Activated CD4-positive, alpha-beta T cell treated with anti-CD3 and anti-CD28 coated beads, Interleukin-2, amount 50 U/mL, for 4 hours (primary cell): ENCODE measurements at places on chromosomes 13 and 19.

- no peak for DNase-seq
Measured at GRCh38 chr13:26836626-26837025, 76.0 kb upstream of the GPR12 start.

DNA sequence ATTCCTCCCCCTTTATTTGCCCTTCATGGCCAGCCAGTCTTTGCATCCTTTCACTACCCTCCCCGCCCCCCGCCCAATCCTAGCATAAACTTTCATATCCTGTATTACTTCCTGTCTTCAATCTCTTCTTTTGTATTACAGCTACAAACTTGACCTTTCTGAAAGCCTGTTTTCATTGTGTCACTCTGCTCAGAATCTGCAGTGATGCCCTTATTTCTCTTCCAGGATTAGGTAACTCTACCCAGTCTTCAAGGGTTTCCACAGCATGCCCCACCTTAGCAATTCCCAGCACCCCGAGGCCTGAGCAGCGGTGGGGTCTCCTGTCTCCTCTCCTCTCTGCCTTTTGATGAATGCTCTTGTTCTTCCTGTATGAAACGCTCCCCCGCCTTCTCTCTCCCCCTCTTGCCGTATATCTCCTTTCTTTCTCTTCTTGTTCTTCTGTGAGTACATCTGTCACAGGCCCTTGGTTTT, 145.6 kb downstream of the SHISA2 start:
- DNase-seq = no peak

- DNase-seq = no peak
Measured at GRCh38 chr19:13859361-13859880, 17.5 kb upstream of the NANOS3 start.

DNA sequence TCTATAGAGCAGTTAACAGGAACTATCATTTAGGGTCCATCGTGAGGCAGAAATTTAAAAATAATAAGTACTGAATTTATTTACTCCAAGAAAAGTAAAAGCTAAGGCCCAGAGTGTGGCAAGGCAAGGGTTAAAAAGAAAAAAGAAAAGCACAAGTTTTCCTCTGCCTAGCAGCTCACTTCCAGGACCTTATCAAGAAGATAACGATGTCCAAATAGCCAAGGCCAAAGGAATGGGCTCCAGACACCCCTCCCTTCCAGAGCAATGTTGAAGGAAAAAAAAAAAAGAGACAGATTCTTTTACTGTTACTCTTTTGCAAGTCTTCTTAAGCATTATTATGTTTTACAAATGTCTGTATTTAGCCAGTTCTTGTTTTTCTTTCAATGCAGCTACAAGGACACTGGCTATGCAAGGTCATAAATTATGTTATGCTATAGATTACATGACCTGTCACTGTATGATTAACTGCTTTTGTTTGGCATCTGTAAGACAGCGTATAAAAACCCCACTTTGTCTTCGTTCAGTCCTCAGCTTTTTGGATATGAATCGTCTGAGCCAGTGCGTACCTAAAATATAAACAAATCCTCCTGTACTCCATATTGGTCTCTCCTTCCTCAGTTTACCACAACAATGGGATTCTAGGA, 2.9 kb upstream of the ZNF700 start:
- no peak for DNase-seq

- DNase-seq = no peak
Measured at GRCh38 chr13:94660695-94661326, 51.5 kb downstream of the SOX21 start.

- no peak for DNase-seq
Measured at GRCh38 chr19:19823916-19824315, 2.4 kb upstream of the ZNF506 start.

DNA sequence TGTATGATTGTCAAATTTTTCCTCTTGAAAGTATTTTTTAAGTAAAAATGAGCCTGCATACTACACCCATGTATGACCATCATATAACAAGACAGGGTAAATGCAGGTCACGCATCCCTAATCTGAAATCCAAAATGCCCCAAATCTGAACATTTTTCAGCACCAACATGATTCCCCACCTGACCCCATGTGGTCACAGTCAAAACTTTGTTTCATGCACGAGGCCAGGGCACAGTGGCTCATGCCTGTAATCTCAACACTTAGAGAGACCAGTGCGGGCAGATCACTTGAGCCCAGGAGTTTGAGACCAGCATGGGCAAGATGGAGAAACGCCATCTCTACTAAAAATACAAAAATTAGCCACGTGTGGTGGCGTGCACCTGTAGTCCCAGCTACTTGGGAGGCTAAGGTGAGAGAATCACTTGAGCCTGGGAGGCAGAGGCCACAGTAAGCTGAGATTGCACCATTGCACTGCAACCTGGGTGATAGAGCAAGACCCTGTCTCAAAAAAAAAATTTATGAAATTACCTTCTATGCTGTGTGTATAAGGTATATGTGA, 63.7 kb upstream of the NPAS1 start:
- DNase-seq = no peak

GRCh38 chr19:18733196-18733647, 49.7 kb downstream of the CRTC1 start:
- no peak for DNase-seq

GRCh38 chr13:24512908-24513213, 283 bp upstream of the PARP4 start:
- no peak for DNase-seq

GRCh38 chr19:12757544-12758274, 6.1 kb downstream of the BEST2 start:
- DNase-seq = peak; percentile 48

- peak; percentile 76 for DNase-seq
Measured at GRCh38 chr13:113176280-113176679, 17.8 kb downstream of the PROZ start.

GRCh38 chr19:15045506-15045905, 3.8 kb upstream of the CASP14 start:
- no peak for DNase-seq

DNA sequence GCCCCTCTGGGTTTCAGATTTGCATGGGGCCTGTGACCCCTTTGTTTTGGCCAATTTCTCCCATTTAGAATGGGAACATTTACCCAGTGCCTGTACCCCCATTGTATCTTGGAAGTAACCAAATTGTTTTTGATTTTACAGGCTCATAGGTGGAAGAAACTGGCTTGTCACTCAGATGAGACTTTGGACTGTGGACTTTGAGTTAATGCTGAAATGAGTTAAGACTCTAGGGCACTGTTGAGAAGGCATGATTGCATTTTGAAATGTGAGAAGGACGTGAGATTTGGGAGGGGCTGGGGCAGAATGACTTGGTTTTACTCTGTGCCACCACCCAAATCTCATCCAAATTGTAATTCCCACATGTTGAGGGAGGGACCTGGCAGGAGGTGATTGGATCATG, 258.8 kb downstream of the NHLRC3 start:
- DNase-seq = no peak

DNA sequence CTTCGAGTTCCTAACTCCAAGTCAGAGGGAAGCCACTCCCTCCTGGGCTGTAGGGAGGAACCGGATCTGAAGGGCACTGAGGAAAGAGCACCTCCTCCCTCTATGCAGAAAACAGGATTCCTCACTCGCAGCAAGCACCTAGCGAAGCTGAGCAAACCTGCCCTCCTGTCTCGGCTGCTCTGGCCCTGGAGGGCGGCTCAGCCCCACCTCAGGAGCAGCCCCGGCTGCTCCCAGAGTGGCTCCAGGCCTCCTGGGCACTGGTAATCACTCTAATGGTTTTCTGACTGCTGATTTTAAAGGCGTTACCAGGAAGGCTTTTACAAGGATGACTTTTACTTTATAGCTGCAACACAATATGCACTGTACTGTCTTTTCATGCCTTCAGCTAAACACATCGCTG, 312.5 kb downstream of the TEX29 start:
- no peak for DNase-seq

GRCh38 chr19:51807111-51807701, 12.2 kb downstream of the FPR3 start:
- no peak for DNase-seq

GRCh38 chr13:51370116-51370515, 30.6 kb downstream of the SERPINE3 start:
- no peak for DNase-seq

DNA sequence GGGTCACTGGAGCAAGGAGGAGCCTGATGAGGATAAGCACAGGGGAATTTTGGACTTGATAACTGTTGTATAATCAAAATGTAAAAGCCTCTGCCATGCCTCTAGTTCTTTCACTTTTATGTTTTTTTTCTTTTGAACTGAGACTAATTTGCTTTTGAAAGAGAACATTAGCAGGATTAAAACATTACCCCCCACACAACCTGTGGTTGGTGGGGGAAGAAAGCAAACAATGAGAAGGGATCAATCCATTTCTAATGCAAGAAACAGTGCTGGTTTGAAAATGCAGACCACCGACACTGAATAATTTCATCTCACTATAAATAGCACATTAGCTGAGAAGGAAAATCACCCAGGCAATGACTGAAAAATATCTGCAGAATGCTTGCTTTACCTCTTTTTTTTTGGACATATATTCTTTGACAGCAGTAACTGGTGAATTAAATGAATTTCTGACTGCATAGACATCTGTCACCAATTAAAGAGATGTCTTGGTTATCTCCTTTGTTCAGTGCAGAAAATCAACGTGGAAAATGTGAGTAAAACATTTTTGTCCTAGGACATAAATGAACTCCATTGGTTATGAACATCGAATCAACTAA, 48.6 kb upstream of the TRPC4 start:
- DNase-seq = no peak

DNA sequence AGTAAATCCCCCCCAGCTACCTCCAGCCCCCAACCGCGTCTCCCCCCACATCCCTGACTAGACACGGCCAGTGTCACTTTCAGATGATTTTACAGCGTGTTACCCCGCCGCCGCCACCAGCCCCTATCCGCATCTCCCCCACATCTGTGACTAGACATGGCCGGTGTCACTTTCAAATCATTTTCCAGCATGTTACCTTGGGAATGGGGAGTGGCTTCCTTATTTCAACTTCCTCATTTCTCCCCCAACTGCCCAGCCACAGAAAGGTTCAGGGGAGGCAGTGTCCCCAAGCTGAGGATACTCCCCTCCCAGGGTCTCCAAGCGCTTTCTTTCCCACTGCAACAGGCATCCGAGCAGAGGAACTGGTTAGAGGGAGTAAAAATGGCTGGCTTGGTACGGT, 18.4 kb downstream of the ADGRL1 start:
- no peak for DNase-seq

DNA sequence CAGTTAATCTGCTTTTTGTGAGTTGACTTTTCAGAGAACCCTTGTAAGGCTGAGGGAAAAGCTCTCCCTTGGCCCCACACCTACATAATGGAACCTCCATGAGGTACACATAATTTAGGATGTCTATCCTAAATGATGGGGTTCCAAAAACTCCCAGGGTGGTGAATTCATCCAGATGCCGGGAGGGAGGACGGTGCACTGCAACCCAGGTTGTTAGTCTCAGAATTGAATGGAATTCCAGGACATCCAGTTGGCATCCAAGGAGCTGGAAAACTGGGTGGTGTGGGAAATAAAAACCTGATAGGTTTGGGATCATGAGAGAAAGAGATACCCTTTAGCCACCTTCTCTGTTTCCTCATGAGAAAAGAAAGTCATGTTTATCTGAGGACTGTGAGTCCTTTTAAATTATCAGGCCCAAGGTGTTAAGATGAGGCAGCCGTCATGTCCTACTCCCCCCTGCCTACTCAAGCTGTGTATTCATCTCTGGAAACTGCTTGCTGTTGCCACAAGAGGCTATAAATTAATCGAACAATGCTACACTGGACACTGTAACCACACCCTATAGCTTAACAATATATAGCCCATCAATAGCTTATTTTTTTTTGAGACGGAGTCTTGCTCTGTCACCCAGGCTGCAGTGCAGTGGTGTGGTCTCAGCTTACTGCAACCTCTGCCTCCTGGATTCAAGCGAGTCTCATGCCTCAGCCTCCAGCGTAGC, 49.5 kb downstream of the C13orf46 start:
- DNase-seq = no peak

- DNase-seq = no peak
Measured at GRCh38 chr13:114105521-114106225, 26.8 kb downstream of the RASA3 start.

DNA sequence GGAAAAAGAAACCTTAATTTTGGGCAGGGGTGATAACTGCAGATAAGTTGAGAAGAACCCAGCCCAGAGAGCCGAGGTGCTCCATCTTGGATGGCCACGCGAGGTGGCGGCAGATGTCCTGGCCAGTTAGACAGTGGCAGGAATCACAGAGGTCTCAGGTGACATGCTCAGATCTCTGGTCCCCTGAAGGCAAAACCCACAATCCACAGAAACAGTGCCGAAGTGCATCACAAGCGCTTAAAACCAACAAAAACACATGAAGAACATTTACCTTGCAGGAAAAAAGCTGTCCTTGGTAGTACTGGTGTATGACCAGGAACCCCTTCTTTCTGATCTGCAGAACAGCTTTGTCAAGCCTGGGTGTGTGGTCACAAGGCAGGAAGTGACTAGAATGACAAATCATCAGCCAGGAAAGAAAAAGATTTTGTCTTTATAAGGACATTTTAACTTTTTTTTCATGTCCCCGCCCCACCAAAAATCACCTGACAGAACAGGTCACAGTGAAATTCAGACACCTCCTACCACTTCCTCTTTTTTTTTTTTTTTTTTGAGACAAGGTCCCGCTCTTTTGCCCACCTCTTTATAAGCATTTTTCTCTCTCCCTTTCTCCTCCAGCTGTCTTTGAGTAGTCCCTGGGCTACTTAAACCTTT, at the start of gene LCP1:
Gene LCP1 (minus strand): TSS at position 338 of the 651 bp plus-strand sequence. CDS start 22,515 bp downstream, outside the sequence.
- peak; percentile 72 for DNase-seq

DNA sequence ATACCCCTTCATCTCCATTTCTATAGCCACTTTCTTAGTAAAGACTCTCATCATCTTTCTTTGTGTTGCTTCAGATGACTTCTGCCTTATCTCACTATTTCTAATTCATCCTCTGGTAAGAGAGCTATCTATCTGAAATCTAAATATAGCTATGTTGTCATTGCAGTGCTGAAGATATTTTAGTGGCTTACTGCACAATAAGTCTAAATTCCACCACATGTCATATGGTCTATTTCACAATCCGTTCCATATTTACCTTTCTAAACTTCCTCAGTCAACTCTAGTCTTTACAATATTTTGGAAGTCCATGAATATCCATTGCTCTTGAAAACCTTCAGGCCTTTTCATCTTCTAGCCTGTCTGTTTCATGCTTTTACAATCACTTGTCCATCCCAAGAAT, 465.1 kb upstream of the SLC10A2 start:
- DNase-seq = no peak

GRCh38 chr13:99145461-99145860, 55.2 kb upstream of the UBAC2 start:
- no peak for DNase-seq

DNA sequence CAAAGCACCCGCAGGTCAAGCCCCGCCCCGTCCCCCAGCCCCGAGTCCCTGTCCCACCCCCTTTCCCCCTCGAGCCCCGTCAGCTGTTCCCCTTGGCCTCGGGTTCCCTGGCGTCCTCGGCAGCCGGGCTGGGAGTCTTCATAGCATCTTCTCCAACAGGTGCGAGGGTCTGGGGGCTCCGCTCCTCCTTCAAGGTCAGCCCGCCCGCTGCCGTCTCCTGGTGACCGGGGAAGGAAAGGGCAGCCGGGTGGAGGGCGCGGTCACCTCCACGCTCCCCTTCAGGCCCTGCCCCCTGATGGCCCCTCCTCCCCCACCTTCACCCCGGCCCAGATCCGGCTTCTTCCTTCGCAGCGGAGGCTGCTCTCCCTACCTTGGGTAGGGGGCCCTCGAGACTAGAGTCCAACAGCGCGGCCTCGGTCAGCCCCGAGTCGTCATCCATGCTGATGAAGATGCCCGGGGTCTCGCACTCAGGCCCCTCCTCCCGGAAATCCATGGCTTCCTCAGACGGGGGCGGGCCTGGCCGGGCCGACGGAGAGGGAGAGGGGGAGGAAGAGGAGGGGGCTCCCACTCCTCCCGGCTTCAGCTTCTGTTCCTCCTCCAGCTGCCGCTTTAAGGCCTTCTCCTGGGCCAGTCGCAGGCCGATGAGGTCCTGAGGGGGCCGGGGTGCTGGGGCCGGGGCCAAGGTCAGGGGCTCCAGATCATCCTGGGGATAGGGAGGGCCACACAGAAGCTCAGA, 541 bp upstream of the RSPH6A start:
- no peak for DNase-seq
